ENCODE measurements at places on chromosomes 2 and 18. TPM values are rescaled to one million over a fixed set of nuclear protein-coding genes. Genes with fewer than 3 reads are reported as not detected.
A peak's percentile ranks its signal among the peaks of the same experiment; 100 is the strongest.

Gene ATP9B
- 61.9 TPM for total RNA-seq

Gene XDH
- not detected for total RNA-seq

Gene ACKR3
- 0.61 TPM for total RNA-seq

Gene DNER
- not detected for total RNA-seq

Gene FAM124B
- 1.1 TPM for total RNA-seq

Gene IL1F10
- not detected for total RNA-seq

Gene VAMP5
- total RNA-seq = 17.0 TPM

DNA sequence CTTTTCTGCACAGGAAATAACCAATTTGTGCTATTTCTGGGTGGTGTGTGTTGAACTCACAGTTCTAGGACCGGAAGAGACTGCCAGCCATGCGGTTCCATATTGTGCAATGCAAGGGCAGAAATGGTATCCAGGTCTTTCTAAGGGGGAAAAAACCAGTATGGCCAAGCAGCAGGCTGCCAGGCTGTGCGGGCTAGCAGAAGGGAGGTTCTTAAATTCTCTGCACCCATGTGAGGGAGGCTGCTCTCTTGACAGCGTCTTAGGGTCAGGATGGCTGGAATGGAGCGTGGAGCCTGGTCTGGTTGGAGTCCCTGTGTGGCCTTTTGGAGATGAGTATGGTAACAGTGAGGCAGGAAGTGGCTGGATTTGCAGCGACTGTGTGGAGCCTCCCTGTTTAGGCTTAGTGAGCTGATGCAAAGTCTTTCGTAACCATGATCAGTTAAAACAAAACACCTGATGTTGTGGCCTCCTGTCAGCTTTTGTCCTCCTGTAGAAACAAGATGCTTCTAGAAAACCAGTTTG is 52.6 kb downstream of the NCK2 start:
- peaks cover 88% of the 10 kb centered on the region for H3K4me1 ChIP-seq
- H3K4me3 ChIP-seq = peak overlapping the region; percentile 13
- peak; percentile 66 for DNase-seq

DNA sequence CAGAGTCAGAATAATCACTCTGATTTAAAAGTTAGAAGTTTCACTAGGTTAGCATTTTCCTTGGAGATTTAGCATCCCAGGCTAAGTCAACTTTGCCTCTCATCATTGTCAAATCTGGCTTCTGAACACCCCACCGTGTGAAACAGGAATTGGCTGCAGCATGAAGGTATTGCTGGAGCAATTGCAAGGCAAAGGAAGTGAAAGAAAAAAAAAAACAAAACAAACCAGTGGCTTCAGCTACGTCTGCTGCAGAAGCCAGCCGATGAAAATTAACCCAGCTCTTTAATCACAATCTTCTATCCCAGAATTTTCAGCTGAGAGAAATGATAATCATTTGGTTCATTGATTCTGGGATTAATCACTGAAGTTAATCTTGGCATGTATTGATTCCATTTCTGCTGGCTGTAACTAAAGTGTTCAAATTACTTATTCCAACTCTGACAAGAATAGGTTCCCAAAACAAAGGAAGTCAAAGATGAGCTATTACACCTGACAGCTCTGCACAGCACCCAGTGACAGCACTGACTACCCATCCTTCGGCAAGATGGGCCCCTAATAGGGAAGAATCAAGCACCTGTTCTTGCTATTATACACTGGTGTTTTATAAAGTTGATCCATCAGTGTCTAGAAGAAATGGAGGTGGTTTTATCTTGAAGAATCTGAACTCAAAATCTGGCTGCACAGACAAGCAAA is 42.7 kb upstream of the REG3G start:
- H3K4me3 ChIP-seq = no peak overlapping the region
- no peaks in the 10 kb centered on the region for H3K36me3 ChIP-seq
- H3K27me3 ChIP-seq = no peaks in the 10 kb centered on the region
- H3K27ac ChIP-seq = no peak overlapping the region

- peaks cover 10% of the 10 kb centered on the region for H3K27me3 ChIP-seq
- H3K36me3 ChIP-seq = no peaks in the 10 kb centered on the region
- no peak for DNase-seq
- no peak overlapping the region for H3K4me3 ChIP-seq
Measured at GRCh38 chr2:46667945-46668344, 188.6 kb downstream of the TMEM247 start.

DNA sequence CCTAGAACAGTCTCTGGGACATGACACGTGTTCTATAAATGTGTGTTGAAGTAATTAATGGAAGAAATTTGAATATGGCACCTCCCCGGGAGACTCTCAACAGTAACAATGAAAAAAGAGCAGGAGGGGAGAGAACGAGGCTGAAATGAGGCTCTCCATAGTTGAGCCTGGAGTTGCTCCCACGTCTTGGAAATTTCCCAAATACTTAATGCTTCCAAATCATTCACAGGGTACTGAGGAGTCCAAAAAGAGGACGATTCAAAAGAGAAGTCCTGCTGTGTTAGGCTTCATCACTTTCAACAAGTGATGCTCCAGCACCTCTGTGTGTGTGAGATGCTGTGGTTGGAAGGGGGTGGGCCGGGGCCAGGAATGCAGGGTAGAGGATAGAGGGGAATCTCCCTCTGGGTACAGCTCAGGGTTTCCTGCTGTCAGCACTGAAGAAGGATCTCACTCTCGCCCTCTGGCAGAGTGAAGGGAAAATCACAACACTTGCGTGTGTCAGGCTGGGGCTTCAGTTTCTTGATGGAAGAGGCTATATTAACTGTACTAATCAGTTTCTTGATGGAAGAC is 18.1 kb upstream of the ZNF407 start:
- H3K27ac ChIP-seq = no peak overlapping the region
- H3K4me1 ChIP-seq = no peaks in the 10 kb centered on the region
- no peak for DNase-seq
- H3K27me3 ChIP-seq = no peaks in the 10 kb centered on the region
- no peaks in the 10 kb centered on the region for H3K36me3 ChIP-seq

GRCh38 chr18:11148680-11149440 is 509 bp downstream of the PIEZO2 start:
- no peak for DNase-seq
- H3K4me1 ChIP-seq = no peaks in the 10 kb centered on the region
- H3K36me3 ChIP-seq = no peaks in the 10 kb centered on the region

DNA sequence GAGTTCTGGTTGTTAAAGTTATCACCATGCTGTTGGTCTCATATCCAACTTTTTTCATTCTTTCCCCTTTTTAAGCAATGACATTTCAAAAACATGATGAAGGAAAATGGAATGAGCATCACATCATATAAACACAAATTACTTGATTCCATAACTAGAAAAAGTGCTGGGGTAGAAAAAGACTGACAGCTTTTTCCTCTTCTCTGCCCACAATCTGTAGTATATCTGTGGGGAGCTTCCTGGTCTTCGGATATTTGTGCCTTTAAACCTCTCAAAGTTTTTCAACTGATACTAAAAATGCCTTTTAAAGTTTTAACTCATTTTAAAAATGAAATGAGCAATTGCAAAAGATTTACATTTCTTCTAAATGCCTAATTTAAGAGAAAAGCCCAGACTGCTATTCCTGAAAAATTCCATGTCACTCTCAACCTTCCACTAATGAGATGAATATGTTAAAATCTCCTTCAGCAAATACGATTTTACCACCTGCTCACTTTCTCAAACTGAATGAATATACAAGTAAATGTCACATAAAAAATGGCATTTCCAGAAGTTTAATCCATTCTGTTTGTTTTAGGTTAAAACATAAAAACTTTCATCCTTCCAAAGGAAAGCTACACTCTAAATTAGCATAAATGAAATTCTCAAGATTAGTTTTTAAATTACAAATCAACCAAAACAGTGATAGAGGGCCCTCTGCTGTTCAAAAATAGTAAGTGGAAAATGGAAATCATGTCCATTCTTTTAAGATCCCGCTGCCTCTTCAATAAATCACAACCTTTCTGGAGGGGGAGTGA is 2.1 kb downstream of the DNAH7 start:
- H3K27ac ChIP-seq = no peak overlapping the region
- H3K4me1 ChIP-seq = peaks cover 13% of the 10 kb centered on the region
- H3K36me3 ChIP-seq = no peaks in the 10 kb centered on the region
- H3K27me3 ChIP-seq = no peaks in the 10 kb centered on the region
- H3K4me3 ChIP-seq = no peak overlapping the region
- DNase-seq = no peak

DNA sequence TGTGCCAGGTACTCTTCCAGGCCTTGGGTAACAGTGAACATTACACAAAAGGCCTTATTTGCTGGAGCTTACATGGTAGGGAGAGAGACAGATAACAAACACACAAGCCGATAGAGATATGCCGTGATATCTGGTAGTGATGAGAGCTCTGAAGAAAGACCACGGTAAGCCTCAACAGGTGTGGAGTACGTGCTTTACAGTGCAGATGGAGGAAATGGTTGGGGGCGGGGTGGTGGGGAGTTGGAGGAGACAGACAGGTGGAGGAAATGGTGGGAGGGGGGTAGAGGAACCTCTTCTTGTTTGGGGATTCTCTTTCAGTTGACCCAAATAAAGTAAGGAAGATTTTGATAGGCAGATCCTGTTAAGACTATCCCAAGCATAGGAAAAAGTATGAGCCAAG is 141.1 kb upstream of the ALPP start:
- peak; percentile 8 for DNase-seq
- no peak overlapping the region for H3K4me3 ChIP-seq
- H3K36me3 ChIP-seq = peaks cover 21% of the 10 kb centered on the region
- H3K4me1 ChIP-seq = peaks cover 11% of the 10 kb centered on the region

DNA sequence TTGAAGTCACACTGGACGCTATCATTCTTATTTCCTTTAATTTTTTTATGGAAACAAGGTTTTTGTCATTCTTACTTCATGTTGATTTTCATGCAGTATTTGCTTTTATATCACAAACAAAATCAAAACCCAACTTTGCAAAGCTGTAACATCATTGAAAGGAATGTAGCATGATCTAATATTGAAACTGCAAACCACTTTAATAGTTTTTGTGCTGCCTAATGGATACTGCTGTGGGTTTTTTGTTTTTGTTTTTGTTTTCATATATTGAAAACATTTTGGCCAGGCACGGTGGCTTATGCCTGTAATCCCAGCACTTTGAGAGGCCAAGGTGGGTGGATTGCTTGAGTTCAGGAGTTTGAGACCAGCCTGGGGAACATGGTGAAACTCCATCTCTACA is 81.6 kb downstream of the MAP2 start:
- no peaks in the 10 kb centered on the region for H3K27me3 ChIP-seq
- no peak overlapping the region for H3K27ac ChIP-seq
- no peaks in the 10 kb centered on the region for H3K4me1 ChIP-seq
- H3K4me3 ChIP-seq = no peak overlapping the region
- no peaks in the 10 kb centered on the region for H3K36me3 ChIP-seq

- no peaks in the 10 kb centered on the region for H3K27me3 ChIP-seq
- H3K4me1 ChIP-seq = no peaks in the 10 kb centered on the region
- H3K4me3 ChIP-seq = no peak overlapping the region
- H3K27ac ChIP-seq = no peak overlapping the region
- H3K36me3 ChIP-seq = no peaks in the 10 kb centered on the region
- DNase-seq = no peak
Measured at GRCh38 chr2:129483366-129483765, 496.1 kb upstream of the RAB6C start.

Measured in CD4-positive, alpha-beta T cell (primary cell).